Fibroblast of skin of left quadriceps (primary cell): ENCODE measurements at places on chromosomes 5 and 9.

GRCh38 chr9:130302785-130303612 is 37.4 kb downstream of the HMCN2 start:
- DNase-seq = no peak

- no peak for DNase-seq
These were observed 255.9 kb downstream of the SAXO1 start for GRCh38 chr9:18776836-18777820.

GRCh38 chr5:171149772-171150171 is 159.3 kb upstream of the TLX3 start:
- no peak for DNase-seq

- DNase-seq = no peak
These were observed 27.5 kb upstream of the SELENOP start for GRCh38 chr5:42839196-42839595.

DNA sequence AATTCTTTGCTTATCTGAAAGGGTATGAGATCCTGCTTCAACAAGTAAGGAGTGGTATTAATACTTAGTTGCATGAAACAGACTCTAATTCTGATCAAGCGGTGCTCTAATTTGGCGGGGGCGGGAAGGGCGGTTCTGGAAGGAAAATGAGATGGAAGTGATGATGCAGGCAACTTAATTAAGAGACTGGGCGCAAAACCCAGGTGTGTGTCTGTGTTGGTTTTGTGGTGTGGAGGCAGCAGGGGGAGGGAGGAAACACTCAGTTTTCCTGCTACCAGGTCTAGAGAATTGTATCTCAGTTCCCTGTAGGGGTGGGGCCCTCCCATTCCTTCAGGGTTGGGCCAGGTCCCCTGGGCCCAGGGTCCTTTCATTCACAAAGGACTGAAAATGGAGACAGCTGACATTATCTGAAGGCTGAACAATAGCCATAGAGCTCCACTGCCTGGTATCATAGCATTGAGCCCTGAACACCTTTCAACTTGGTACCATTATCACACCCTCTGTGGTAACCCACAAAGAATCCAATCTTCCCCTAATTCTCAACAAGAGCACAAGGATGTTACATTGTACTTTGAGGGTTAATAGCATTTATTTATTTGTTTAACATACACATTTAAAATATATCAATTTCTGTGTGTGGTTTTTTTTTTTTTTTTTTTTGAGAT is 17.2 kb upstream of the C5orf47 start:
- no peak for DNase-seq

DNA sequence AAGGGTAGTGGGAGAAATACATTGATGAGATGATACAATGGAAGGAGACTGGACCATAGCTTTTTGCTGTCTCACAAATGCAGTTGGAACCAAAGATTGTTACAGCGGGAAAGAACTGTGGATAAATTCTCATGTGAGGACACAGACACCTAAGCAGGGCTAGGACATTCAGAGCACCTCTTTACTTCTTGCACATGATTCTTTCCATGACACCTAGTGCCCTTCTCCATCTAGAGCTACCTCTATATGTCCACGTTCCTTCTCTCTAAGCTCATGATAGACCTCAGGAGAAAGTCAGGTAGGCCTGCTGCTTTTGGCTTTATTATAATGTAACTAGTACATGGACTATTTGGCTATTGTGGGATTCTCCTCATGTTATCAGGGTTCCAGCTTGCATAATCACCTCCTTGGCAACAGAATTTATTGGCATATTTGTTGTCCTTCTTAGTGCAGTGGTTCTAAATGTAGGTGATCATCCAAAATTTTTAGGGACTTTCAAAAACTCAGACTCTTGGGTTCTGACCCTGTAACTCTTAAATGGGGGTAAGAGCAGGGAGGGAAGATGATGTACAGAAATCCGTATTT is 27.2 kb downstream of the NR3C1 start:
- no peak for DNase-seq

GRCh38 chr5:59346514-59346913 is 547.0 kb downstream of the PDE4D start:
- DNase-seq = no peak

DNA sequence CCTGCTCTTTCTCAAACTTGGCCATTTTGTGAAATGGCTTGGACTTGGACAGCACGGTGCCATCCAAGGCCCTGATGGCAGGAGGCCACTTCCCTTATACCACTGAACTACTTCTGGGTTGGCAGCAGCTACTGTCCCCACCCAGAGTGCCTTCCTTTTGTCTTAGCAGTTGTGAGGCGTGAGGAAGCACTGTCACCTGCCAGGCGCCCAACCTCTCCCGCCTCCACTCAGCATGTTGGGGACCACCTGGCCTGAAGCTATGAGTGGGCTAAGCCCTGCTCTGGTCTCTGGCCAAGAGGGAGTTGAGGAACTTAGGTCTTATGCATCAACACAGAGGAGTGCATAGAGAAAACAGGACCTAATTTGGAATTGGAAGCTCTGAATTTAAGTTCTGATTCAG is 276.0 kb downstream of the ENC1 start:
- DNase-seq = no peak

GRCh38 chr5:82393951-82394350 is 115.8 kb upstream of the RPS23 start:
- no peak for DNase-seq

DNA sequence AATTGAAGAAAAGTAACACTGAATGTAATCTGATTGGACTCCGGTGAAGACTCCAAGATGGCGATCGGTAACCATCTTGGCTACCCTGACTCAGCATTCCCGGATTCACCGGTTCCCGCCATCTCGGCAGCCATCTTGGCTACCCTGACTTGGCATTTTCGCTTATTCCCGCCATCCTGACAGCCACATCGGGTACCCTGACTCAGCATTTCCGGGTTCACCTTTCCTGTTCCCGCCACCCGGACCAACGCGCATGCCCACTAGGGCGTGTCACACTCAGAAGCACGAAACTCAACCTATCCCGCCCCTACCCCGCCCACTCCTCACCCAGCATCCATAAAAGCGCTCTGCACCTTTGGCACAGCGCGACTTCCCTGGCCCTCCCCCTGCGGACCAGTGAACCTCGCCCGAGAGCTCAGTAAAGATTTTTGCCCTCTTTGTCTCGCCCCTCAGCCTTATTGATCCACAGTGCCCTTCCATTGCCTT is 17.2 kb downstream of the SPTLC1 start:
- no peak for DNase-seq

DNA sequence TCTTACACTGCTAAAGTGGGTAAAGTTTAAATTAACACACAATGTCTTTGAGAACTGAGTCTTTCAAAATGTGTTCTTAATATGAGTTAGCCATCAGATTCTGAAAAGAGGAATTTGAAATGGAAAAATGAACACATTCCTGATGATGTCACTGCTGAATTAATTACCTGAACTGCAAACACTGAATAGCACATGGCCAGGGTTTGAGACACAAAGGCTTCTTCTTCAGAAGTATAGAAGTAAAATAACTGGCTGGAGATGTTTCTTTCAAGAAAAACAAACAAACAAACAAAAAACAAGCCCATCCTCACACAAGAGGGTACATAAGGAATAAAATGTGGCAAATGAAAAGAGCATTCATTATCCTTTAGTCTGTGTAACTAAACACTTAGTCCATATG is 7.1 kb downstream of the GLIS3 start:
- DNase-seq = no peak

DNA sequence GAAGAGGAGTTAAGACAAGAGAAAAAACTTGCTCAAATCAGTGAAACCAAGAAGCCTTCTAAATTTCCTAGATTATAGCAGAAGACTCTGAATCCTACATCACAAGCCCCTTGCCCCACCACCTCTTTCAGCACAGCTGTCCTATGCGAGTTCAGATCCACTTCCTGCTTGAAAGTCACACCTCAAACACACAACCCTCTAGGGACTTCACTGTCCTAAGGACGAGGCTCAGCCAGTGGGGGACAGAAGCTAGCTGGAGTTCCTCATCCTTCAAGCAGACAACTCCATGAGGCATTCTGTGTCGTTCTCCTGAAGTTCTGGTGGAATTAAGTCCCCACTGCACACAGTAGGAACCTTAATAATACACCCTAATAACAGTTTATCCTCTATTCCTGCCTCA is 44.3 kb downstream of the NRG2 start:
- DNase-seq = no peak

- DNase-seq = no peak
These were observed 696.2 kb downstream of the DNAH5 start for GRCh38 chr5:13248253-13248652.

DNA sequence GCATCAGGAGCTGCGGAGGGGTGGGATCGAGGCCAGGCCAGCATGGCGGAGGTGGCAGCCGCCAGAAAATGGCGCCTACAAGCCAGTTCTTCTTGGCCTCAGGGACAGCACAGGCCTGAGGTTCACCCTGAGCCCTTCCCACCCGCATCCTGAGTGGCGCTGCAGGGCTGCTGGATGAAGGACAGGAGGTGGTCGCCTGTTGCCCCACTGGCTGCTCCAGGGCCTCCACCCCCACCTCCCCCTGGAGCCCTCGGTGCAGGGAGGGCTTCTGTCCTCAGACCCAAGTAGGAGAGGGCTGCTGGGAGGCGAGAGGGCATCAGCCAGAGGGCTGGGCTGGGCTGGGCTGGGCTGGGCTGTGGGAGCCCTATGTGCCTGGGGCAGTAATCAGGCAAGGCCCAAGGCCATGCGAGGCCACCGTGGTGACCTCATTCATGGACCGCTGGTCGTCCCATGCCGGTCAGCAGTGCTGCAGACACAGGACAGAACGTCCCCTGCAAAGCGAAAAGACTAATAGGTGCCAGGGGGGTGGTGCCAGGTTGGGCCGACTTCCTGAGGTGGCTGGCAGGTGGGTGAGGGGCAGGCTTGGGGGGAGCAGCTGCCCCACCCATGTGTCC is 13.8 kb downstream of the GPSM1 start:
- no peak for DNase-seq

GRCh38 chr5:61180886-61181285 is 18.6 kb upstream of the SMIM15 start:
- no peak for DNase-seq

GRCh38 chr5:35884191-35884769 is 27.6 kb downstream of the IL7R start:
- DNase-seq = peak; percentile 82

- DNase-seq = no peak
These were observed 14.0 kb upstream of the TCF7 start for GRCh38 chr5:134100283-134101091.

DNA sequence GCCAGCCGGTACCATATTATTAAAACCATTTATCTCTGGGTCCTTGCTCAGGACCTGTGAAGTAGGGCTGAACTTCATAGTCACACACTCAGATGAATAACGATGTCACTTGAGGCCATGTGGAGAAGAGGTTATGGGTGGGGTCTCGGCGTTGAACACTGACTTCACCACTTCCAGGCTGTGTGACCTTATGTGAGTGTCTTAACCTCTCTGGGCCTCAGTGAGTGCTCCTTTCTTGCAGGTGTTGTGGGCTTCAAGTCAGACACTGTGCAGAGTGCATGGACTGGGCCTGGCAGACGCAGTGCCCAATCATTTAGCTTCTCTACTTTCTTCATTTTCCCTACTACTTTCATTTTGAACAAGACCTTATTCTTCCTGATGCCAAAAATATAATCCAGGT is 278.8 kb downstream of the PBX3 start:
- no peak for DNase-seq

GRCh38 chr5:106392766-106393165 is 1278.0 kb downstream of the EFNA5 start:
- peak; percentile 13 for DNase-seq

DNA sequence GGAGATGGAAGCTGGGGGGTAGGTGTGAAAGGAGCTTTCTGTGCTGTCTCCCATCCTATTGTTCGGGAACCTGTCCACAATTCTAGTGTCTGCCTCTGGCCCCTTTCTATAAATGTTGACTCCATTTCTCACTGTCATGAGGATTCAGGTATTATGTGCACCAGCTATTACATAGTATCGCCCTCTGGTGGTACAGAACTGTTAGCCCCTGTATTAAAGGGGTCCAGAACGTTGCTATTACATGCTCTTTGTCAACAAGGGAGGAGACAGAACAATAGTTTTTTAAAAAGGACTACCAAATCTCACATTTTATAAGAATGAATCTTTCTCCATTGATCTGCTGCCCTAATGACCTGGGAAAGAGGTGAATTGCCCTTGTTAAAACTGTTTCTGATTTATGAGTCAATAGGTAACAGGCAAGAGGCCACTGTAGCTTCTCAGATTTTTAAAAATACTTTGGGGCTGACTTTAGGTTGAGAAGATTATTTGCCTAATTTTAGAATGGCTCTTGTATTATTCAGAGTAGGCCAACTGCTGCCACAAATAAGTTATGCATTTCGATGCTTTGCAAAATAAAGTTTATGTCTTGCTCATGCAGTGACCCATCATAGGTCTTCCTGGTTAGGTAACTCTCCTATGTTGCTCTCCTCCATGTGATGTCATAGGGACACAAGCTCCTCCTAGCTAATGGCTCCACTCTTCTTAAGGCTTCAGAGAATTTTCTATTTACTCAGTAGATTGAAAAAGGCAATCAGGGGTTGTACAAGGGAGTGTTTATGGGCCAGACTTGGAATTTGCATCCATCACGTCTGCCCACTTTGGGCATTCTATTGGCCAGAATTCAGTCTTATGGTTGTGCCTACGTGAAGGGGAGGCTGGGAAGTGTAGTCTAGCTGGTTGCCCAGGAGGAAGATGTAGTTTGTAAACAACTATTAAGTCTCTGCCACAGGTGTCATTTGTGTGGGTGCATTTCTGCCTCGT is 20.8 kb downstream of the DCANP1 start:
- DNase-seq = no peak

GRCh38 chr5:124662181-124662781 is 84.2 kb downstream of the ZNF608 start:
- no peak for DNase-seq

DNA sequence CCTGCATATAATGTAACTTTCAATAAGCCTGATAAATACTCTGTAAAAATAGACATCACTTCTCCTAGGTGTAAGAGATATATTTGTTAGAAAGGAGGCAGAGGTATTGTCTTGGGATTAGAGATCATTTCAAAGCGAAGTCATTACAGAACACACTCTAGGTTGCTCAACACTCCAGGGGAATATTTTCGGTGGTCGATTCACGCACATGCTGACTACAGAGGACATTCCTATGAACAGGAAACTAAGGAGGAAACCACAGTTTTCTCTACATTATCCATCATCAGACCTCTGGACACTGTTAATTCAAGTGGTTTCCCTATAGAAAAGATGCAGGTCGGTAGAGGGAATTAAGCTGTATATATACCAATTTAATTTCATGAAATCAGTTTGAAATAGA is 370.0 kb downstream of the NDUFS4 start:
- peak; percentile 41 for DNase-seq

DNA sequence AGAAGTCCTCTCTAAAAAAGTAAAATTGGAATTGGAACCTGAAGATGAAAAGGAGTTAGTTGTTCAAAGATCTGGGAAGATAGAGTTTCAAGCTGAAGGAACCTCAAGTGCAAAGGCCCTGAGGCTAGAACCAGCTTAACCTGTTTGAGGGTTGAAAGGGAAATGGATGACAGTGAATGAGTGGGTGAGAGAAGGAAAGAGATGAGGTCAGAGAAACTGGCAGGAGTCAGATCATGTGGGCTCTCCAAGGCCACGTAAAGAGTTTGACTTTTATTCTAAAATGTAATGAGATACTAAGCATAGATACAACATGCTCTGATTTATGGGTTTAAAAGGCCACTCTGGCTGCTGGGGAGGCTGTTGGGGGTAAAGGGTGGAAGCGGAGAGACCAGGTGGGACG is 2.5 kb upstream of the RAD23B start:
- DNase-seq = no peak
